T-helper 1 cell treated with Interleukin-12 subunit alpha and Interleukin-12 subunit beta and Interleukin-4 antibody, amounts not matched to agents 30 ng/mL and 1 ng/mL, for 36 hours (primary cell): ENCODE measurements at places on chromosomes 6 and 20. TPM values are rescaled to one million over a fixed set of nuclear protein-coding genes. Genes with fewer than 3 reads are reported as not detected.

The CCN2 gene
- not detected in 2 replicates for total RNA-seq

The TRIM10 gene
- 0.34 and 0.37 TPM in 2 replicates for total RNA-seq

The FAM217B gene
- total RNA-seq, result 31.0 and 31.2 TPM in 2 replicates

The CDH4 gene
- not detected in 2 replicates for total RNA-seq

The HMGA1 gene
- total RNA-seq, result 181 and 183 TPM in 2 replicates

The OPN5 gene
- not detected in 2 replicates for total RNA-seq

The RFX6 gene
- total RNA-seq, result not detected in 2 replicates

The VSX1 gene
- total RNA-seq, result not detected in 2 replicates

The TUBB2B gene
- total RNA-seq, result 0.12 TPM in 1 of 2 replicates, not detected in the other
